ENCODE measurements at places on chromosomes 1 and 21.
A peak's percentile ranks its signal among the peaks of the same experiment; 100 is the strongest.

GRCh38 chr1:27397749-27398148 is 5.3 kb downstream of the GPR3 start:
- DNase-seq, result no peak

DNA sequence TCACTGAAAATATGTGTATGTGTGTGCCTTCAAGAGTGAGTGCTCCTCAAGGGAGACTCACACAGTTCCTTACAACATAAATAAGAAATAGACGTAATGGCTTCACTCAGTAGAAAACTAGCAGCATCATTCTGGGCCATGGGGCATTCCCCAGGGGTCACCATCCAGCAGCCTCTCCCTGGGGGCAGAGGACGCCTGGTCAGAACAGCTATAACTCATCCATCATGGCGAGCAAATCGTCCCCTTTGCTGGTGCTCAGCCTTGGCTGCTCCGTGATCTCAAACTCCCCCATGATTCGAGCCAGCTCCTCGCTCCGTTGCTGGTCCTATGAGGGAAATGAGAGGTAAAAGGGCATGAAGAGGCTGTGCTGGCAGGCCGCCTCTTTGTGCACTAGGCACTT is 20.2 kb upstream of the LSM10 start:
- no peak for DNase-seq

DNA sequence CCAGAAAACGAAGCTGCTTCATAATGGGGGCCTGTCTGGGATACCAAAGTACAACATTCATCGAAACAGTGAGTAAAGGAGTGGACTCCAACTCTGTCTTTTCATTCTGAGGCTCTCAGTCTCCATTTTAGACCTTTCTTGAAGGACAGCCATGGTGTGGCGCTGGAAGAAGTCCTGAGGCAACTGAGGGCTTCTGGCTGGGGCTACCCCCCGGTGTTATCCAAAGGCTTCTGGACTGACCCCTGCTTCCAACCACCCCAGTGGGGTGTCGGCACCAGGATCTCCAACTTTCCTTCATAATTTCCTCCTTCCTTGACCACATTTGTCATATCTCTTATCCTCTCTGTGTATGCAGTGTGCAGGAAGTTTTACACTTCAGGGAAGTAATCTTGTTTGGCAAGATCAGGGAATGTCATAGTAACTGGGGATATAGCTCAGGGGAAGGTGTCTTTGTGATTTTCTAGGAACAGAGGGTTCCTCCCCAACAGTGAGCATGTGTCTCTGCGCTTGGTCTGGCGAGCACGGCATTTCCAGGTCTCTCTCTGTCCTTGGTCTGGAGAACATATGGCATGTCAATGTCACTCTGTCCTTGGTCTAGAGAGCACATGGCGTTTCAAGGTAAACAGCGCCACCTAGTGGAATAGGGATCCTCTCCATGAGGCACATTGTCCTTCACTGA is 19.4 kb upstream of the BSDC1 start:
- peak; percentile 64 for DNase-seq

- DNase-seq, result no peak
Observed at GRCh38 chr1:42933610-42934491, 24.8 kb downstream of the SLC2A1 start.

DNA sequence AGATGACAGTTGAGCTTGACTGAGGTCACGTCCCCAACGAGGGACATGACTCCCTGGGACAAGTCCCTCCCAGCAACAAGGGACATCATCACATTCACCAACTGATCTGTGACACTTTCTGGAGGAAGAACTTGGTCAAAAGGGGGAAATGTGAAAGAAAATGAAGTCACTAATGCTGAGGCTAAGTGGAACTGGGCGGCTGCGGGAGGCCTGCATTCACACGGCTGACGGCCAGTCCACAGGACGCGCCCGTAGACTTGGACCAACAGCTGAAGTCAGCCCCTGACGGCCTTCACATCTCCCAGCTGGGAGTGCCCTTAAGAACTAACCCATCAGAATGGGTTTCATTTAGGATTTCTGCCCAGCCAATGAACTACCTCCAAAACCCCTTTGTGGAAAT is 26.6 kb downstream of the POFUT2 start:
- DNase-seq, result no peak

GRCh38 chr1:41622859-41623732 is 138.6 kb upstream of the EDN2 start:
- no peak for DNase-seq

DNA sequence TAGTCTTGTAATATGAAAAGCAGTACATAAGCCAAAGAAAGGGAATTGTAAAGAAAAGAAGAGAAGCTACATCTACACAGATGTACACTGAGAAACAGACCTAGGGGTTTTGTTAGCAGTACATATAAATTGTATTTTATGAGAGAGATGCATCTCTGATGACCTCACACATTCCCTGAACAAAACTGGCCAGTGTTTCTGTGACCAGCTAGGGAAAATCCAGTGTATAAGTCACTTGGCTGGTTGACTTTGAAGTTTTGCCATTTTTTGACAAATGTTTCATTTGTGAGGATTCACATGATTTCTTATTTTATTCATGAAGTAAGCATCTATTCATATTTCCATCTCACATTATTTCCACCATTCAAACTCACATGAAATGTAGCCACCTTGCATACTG is 28.3 kb upstream of the DYNLT5 start:
- DNase-seq, result no peak

- no peak for DNase-seq
Observed at GRCh38 chr1:11357276-11357675, 84.3 kb downstream of the UBIAD1 start.

- DNase-seq, result no peak
Observed at GRCh38 chr1:64750875-64751274, 6.0 kb downstream of the RAVER2 start.

- no peak for DNase-seq
Observed at GRCh38 chr1:18278946-18279345, 171.3 kb downstream of the IGSF21 start.

- no peak for DNase-seq
Observed at GRCh38 chr1:172810480-172811175, 151.7 kb downstream of the FASLG start.

- DNase-seq, result no peak
Observed at GRCh38 chr1:172895050-172895460, 155.7 kb downstream of the TNFSF18 start.

GRCh38 chr1:61085206-61085982 is 3.0 kb downstream of the NFIA start:
- no peak for DNase-seq

GRCh38 chr1:175822580-175822979 is 79.2 kb upstream of the TNR start:
- DNase-seq, result no peak

- DNase-seq, result no peak
Observed at GRCh38 chr1:223521150-223521549, 127.9 kb downstream of the CCDC185 start.

DNA sequence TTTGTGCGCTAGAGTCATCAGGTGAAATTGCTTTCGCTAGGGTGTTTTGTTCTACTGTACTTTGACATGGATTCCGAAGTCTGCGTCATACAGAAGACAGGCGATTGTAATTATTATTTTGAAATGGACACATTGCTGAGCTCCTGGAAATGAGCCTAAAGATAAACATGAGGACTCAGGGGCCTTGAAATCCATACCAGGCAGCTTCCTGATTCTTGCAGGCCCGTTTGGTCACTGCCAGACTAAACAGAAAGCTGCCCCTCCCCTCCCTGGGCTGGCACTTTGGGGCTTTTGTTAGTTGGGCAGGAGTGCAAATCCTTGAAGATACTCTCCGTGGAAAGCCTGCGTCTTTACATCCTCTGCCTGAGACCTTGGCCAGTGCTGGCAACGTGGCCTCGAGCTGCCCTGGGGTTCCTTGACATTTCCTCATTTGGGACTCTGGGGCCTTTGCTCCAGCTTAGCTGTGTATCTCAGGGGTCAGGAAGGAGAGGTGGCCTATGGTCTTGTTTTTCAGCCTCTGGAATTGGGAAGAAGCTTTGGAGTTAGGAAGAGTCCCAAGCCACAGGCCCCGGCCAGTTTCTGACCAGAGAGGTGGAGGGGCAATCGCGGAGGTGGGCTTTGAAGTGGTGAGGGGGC is 26.9 kb upstream of the KCNE2 start:
- DNase-seq, result no peak

DNA sequence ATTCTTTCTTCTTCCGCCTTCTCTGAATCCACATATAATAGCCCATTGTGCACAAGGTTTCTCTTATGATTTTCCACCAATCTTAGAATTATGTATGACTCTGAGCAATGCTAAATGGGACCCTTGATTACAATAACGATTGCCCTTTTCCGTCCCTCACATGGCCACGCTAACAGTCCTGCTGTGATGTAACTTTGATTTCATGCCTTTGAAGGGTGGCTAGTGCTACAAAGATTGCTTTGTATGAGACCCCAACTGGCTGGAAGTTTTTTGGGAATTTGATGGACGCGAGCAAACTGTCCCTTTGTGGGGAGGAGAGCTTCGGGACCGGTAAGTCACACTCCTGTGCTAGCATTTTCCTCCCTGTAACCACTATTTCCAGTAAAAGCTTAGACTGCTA is 45.3 kb downstream of the PGM1 start:
- DNase-seq, result no peak

GRCh38 chr1:172343240-172344160 is 77.0 kb upstream of the C1orf105 start:
- DNase-seq, result no peak

DNA sequence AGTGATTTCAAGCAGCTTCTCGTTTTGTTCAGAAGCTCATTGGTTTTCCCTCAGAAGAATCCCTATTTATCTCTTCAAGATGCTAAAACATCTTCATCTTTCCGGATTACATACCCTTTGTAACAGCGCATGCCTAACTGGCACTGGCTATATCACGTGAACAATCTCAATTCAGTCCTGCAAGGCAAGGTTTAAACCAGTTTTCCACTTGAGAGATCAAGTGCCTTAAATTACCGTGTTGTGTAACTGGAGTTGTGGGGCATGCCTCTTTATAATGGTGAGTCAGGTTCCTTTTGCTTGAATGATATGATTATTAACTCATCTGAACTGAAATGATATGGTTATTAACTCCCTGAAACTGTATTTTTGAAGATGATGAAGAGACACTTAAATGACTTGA is 11.0 kb upstream of the ZFP69B start:
- DNase-seq, result no peak

DNA sequence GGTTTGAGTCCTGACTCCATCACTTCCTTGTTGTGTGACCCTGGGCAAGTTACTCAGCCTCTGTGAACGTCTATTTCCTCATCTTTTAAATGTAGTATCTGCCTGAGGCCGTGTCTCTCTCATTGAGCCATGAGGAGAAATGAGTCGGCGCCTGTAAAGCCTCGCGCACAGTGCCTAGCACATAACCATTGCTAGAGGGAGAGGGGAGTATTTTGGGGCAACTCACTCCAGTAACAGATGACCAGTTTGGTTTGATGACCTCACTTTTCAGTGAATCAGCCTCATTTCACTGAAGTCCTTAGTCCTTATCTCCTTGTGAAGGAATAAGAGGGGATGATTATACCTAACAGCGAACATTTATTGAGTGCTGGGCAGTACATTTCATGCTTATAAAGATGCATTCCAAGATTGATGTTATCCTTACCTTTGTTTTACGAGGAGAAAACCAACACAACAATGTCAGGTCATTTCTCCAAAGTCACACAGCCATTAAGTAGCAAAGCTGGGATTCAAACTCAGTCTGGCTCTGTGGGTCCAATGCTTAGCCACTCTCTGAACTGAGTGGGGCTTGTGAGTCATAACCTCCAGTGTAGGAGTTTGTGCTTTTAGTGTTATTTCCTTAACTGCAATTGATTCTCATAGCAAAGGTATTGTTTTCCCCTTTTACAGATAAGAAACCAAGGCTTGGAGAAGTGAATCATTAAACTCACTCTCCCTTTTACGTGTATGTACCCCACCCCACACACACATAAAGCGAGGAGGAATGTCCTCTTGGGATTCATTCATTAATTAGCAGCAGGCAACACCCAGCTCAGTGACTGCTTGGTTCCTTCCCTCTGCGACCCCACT is 25.9 kb downstream of the KCNC4 start:
- DNase-seq, result peak; percentile 59

DNA sequence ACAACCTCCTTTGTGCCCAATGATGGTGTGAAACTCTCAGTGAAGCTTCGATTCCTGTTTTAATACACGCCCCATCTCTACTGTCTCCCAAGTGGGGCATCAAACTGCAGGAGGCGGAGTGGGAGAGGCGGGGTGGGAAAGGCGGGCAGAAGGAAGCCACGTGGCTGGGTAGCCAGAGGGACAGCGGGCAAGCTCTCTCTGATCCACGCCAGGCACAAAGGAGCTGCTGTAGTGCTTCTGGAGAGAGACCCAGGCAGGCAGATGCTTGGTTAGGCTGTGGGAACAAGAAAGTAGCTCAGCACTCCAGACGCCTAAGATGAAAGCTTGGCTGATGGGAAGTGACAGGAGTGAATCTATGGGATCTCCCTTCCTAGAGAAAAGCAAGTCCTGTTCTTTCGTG is 25.7 kb downstream of the TRIM67 start:
- no peak for DNase-seq

GRCh38 chr1:205168291-205168690 is 43.2 kb downstream of the DSTYK start:
- DNase-seq, result no peak

- no peak for DNase-seq
Observed at GRCh38 chr1:230087028-230087716, 20.1 kb downstream of the GALNT2 start.
